Naive thymus-derived CD4-positive, alpha-beta T cell (primary cell): ENCODE measurements at places on chromosomes 2 and 18. TPM values are rescaled to one million over a fixed set of nuclear protein-coding genes. Genes with fewer than 3 reads are reported as not detected.

Gene IL36G
- polyA plus RNA-seq = not detected

Gene CRYBA2
- not detected for polyA plus RNA-seq

DNA sequence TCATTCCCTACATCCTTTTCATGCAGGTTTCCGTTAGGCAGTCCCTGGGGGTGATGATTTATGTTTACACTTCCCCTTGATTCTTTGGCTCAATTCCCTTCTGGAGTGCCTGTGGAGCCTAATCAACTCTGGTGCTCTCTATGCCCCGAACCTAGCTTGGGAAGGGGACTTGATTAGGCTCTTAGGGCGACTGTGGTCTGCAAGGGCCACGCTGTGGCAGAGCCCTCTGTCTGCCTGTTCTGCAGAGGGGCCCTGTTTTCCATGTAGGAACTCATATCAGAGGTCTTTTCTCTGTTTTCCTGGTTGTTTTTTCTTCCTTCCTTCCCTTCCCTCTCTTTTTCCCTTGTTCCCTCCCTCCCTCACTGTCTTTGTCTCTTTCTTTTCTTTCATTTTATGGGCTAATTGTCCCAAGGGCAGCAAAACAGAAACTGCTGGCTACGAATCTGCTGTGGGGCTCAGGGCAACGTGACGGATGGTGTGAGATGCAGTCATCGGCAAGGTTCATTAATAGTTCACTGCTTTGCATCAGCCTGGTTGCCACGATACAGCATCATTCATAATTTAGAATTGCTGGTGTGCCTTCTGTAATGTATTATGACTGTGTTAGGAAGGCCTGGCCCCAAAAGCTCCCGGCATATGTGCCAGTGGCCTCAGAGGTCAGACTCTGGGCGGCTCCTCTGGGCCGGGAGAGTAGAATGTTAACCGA is 134.5 kb downstream of the NAPG start:
- no peak for DNase-seq

- no peak for DNase-seq
Observed at GRCh38 chr2:71965530-71965929, 182.1 kb downstream of the CYP26B1 start.

DNA sequence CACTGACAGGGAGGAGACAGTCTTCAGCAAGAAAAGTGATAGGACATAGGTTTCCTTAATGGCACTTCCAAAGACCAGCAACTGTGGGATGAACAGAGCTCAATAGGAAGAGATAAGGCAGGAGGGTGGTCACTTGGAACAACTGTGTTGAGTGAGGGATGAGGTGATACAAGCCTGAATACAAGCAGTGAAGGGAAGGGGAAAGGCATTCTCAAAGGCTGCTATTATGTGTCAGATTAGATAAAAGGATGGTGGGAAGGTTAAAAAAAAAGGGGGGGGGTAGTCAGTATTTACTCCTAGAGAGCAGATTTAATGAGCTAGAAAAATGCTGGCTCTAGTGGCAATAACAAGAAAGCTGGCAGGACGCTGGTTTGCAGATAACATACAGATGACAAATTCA is 25.7 kb downstream of the CCBE1 start:
- DNase-seq = no peak

GRCh38 chr2:206783718-206784117 is 18.3 kb downstream of the FASTKD2 start:
- DNase-seq = no peak

Gene AGAP1
- polyA plus RNA-seq = not detected

DNA sequence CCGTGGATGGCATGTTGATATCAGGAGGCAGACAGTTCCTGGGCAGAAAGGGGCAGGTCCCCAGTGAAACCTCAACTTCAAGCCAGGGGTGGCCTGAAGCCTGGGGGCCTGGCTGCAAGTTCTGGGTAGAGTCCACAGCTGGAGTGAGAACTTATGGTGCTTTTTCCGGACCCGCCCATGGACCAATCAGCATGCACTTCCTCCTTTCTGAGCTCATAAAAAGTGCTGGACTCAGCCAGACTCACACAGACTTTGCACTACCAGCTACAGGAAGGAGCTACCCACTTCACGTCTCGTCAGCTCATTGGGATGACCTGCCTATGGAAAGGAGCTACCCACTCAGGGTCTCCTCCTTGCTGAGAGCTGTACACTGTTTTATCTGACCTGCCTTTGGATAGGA is 183.1 kb upstream of the MC4R start:
- DNase-seq = no peak

Gene CNDP1
- polyA plus RNA-seq = not detected

DNA sequence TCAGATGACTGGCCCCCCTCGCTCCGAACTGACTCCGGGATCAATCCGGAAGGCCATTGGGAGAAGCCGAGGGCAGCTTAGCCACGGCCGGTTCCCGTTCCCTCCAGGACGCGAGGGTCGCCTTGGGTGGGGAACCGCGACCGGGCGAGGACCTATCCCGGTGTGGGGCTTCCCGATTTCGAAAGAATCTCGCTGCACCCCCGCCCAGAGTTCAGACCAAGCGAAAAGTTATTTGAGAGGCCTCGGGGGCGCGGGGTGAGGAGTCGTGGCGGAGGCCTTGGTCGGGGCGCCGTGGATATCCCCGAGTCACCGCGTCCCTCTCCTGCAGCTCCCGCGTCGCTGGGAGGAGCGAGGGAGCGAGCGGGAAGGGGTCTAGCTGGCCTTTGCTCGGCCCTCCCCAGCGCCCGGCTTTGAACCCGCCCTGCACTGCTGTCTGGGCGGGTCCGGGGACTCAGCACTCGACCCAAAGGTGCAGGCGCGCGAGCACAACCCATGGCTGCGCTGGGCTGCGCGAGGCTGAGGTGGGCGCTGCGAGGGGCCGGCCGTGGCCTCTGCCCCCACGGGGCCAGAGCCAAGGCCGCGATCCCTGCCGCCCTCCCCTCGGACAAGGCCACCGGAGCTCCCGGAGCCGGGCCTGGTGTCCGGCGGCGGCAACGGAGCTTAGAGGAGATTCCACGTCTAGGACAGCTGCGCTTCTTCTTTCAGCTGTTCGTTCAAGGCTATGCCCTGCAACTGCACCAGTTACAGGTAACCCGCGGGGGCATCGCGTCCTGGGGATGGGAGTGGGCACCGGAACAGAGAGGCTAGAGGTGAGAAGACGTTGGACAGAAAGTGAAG is at the start of gene CYP27A1:
CYP27A1 (plus strand) TSS at position 457 of the 837 bp plus-strand sequence; CDS start at position 493, 36 bp downstream.
- no peak for DNase-seq

GRCh38 chr2:19238440-19239060 is 119.9 kb downstream of the OSR1 start:
- no peak for DNase-seq

Gene UGT1A3
- not detected for polyA plus RNA-seq

DNA sequence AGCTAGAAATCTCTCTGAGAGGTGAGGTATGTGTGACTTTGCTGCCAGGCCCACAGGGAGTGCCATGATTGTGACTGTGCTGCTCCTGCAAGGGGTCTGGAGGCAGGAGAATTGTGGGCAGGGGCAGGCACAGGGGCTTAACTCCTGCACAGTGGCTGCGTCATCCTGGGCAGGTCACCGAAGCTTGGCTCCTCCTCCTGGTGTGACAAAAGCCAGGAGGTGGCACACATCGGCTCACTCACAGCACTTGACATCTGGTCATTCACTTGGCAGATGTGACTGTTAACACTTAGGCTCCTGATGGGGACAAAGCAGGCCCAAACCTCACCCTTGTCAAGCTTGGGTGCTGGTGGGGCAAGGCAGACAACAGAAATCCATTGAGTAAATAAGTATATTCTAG is 36.4 kb upstream of the GLI2 start:
- DNase-seq = no peak

Gene UGT1A10
- not detected for polyA plus RNA-seq

- DNase-seq = no peak
Observed at GRCh38 chr2:174053355-174054151, 88.4 kb upstream of the SP3 start.

Gene POMC
- polyA plus RNA-seq = 10.1 TPM

- DNase-seq = no peak
Observed at GRCh38 chr2:113064281-113064680, 3.5 kb upstream of the IL1F10 start.

GRCh38 chr2:67574230-67574629 is 177.1 kb downstream of the ETAA1 start:
- no peak for DNase-seq

GRCh38 chr2:140359056-140359771 is 1579.0 kb upstream of the NXPH2 start:
- no peak for DNase-seq

DNA sequence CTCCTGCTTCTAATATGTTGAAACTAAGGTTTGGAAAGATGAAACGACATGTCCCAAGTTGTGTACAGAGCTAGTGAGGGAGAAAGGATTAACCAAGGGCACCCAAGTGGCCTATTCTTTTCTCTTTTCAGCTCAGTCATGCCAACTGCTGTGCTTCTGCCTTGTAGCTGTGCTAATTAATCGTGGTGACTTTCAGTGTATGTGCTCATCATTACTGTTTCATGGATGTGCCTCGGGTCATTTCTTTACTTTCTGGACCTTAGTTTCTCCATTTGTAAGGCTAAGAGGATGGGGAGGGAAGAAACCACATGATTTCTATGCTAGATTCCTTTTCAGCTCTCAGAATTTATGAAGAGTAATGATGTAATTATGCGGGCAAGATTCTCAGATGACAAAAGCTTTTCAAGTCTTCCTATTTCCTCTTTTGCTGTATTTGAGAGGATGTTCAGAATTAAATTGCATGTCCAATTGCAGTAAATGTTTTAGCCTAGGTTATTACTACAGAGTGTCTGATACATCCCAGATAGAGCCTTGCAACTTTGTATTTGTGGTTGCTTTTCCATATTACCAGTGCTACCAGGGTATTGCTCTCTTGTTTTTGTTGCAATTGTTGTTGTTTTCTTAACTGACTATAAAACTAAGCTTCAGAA is 621.2 kb downstream of the CNTNAP5 start:
- no peak for DNase-seq

- DNase-seq = no peak
Observed at GRCh38 chr18:53943326-53943860, 281.1 kb downstream of the MBD2 start.

GRCh38 chr2:120749506-120750431 is 14.1 kb downstream of the GLI2 start:
- no peak for DNase-seq

DNA sequence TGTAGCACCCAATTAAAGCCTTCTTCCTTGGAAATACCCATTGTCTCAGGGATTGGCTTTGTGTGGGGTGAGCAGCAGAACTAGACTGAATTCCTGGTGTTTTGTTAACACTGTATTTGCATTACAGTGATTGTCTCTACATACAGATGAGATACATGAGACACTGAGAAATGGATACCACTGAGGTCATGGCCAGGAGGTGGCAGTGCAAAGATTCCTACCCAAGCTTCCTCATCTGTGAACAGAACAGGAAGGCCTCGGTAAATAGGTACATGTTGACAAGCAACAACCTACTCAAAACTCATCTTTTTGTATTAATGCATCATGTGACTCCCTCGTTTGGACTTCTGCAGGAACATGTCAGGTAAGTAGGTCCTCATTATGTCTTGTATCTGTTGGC is 445.8 kb upstream of the RGPD4 start:
- no peak for DNase-seq

Gene MATN3
- polyA plus RNA-seq = not detected

Gene EVX2
- polyA plus RNA-seq = not detected

DNA sequence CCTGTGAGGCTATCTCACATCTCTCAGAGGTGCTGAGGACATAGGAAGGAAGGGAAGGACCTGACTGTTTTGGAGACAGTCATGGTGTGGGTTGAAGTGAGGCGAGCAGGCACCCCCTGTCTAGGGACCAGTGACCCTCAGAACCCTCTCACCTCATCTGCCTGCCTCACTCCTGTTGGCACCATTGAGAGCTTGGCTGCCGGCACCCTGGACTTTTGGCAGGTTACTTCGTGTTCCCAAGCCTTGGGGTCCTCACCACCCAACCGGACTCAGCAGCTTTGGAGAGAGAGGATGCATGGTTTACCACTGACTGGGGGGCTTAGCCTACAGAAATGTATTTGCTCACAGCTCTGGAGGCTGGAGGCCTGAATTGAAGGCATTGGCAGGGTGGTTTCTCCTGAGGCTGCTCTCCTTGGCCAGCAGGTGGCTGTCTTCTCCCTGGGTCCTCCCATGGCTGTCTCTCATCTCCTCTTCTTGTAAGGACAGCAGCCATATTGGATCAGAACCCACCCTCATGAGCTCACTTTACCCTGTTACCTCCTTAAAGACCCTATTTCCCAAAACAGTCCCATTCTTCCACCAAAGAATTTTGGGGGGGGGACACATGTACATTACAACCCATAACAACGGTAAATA is 142.0 kb downstream of the TSN start:
- DNase-seq = no peak

DNA sequence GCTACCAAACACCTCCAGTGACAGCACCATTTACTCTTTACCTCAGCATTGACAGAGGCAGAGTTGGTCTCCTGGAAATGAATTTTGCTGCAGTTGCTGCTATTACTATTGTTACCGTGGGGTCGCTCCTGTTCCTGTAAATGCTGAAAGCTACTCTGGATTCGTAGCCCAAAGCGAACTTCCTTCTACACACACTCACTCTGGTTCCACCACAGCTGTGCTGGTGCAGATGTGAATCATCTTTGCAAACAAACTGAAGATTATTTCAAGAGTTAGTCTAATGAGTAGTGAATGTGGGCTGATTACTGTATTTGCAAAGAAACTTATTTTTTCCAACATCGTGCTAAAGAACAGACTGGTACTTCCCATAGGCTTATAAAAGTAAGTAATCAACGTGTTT is 304.0 kb downstream of the LPIN1 start:
- DNase-seq = no peak

- DNase-seq = no peak
Observed at GRCh38 chr2:70182689-70183088, 8.1 kb downstream of the C2orf42 start.

- DNase-seq = no peak
Observed at GRCh38 chr2:226903179-226903578, 67.3 kb downstream of the RHBDD1 start.

Gene LYG2
- not detected for polyA plus RNA-seq

DNA sequence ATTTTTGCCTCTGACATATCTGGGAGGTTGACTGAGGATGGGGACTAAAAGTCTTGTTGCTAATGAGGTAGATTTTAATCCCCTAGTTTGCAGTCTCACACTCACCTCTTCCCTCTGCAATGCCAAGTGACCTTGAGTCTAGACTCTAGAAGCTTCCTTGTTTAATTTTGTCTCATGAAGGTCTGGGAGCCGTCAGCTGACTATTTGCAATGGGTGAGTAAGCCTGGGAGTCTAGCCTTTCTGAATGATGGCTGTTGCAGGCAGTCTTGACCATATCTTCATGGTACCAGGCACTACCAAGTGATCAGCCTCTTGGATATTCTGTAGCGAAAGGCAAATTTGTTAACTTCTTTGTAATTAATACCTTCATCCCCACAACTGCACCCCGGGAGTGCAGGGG is 61.2 kb downstream of the ARHGAP15 start:
- no peak for DNase-seq
